Breast epithelium (tissue), 4 donors: ENCODE measurements at places on chromosomes 7 and 10.

DNA sequence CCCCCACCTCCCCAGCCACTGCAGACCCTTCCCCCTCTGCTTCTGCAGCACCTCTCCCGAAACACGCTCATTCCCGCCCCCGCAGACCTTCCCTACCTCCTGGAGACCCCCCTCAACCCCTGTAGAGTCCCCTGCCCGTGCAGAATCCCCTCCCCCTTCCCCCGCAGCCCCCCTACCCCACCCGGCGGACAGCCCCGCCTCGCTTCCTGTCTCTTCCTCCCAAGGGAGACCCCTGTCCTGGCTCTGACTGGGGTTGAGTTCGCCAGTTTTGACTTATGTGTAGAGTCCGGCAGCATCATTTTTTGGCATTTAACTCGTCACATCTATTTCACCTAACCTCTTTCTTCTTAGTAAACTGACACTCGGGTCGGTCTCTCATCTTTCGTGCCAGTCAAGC lies 54.0 kb downstream of the ALOX5 start:
- DNase-seq, result no peak

DNA sequence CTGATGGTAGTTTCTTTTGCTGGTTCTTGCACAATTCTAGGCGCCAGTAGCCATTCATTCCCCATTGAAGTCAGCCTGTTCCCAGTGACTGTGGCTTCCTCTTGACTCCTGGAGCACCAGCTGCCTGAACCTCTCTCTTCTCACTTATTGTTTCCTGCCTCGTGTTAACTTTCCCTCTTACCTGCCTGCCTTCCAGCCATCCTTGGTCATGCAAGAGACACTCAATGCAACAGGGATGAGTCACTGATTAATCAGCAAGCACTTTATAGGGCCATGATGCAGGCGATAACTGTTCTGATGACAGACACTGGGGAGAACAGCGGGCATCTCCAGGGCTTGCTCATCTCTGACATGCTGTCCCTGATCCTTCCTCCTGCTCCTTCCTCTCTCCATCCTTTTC lies 122.0 kb downstream of the PLCE1 start:
- no peak for DNase-seq

- DNase-seq, result no peak
Observed at GRCh38 chr10:117365612-117366011, 9.6 kb downstream of the PDZD8 start.

GRCh38 chr10:31346953-31347352 lies 27.9 kb downstream of the ZEB1 start:
- no peak for DNase-seq

- no peak for DNase-seq
Observed at GRCh38 chr7:23026164-23026563, 12.2 kb upstream of the HYCC1 start.

DNA sequence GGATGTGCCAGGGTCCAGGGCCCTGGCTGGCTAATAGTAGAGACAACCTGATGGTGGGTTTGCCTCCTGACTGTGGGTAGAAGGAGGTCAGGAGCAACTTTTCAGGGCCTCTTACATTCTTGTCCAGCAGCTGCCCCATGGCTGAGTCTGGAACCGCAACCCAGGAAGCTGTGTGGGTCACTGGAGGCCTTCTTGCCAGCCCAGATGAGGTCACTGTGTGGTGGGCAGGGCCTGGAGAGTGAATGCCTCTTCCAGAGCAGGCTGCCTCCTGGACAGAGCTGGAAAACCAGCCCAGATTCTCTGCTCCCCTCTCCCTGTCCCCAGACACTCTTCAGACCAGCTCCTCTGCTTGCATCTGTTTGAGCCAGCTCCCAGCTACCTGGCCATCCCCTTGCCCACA lies 43.5 kb upstream of the LEP start:
- peak; percentile 15 for DNase-seq

DNA sequence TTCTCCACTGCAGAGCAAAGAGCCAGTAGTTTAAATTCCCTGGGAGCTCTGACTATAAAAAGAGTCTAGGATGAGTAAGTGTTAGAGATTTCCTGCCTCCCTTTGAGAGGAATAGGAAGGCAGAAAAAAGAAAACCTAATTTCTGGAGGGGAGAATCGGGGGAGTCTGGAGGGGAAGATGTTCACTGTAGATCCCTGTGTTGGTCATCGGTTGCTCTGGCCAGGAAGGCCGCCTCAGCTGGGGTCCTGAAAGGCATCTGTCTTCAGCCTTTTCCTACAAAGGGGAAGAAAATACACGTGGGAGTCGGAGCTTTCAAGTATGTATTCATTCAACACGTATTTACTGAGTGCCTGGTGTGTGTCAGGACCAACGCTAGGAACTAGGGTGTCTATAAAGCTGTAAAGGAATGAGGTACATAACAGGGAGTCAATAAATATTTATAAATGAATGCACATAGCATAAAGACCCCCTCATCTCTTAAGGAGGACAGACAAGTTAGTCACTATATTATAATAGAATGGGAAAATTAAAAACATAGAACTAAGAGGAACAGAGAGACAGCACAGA lies 101.1 kb downstream of the ICA1 start:
- DNase-seq, result no peak

- DNase-seq, result no peak
Observed at GRCh38 chr10:10919976-10920375, 97.7 kb upstream of the CELF2 start.
